ENCODE measurements at places on chromosomes 6 and 20.

- DNase-seq, result peak; percentile 78
Measured at GRCh38 chr6:138572167-138572875, 73.0 kb upstream of the NHSL1 start.

GRCh38 chr20:40977218-40977617 lies 51.4 kb upstream of the TOP1 start:
- DNase-seq, result no peak

- no peak for DNase-seq
Measured at GRCh38 chr6:316753-317038, 24.4 kb downstream of the DUSP22 start.

DNA sequence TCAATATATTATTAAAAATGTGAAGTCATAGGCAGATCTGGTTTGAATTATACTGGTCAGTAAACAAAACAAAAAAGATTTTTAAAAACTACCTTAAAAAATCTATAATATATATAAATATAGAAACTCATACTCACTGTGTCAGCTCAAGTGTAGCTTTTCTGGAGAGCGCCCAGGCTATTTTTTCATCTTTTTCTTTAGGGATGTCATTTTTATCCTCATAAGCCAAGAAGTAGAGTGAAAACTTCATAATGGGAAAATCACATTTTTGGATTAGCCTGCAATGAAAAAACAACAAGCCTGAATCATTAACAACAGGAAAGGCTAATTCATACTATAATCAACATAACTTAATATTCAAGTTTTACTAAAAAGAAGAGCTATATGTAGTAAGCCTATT lies 18.7 kb downstream of the GLO1 start:
- DNase-seq, result no peak

DNA sequence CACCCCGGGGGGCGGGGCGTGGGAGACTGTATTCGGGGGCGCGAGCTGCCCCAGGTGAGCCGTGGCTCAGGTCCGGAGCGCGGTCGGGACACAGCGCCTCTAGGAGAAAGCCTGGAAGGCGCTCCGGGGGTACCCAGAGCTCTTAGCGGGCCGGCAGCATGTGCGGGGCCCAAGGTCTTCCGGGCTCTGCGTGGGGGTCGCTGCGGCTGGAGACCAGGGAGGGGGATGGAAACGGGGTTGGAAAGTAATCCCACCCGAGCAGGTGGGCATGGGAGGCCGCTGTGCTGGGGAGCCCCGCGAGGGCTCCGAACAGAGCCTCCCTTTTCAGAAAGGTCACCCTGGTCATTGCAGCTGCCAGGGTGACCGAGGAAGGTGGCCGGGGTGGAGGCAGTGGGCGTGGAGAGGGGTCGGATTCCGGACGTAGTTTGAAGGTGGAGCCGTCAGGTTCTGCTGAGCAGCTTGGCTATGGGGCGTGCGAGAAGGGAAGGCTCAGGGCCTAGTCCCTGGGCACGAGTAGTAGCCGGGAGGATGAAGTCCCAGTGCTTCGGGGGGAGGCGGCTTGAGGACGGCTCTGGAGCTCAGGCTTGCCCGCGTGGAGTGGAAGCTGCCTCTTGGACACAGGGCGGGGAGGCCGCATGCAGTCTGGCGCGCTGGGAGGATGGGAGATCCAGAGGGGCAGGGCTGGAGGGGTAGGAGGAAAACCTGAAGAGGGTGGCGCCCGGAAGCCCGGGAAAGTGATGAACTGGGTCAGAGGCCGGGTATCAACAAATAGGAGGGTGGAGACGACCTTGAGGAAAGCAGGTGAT lies at the start of gene SIRT5:
Gene SIRT5, plus strand, starts transcription at position 31 of the 806 bp plus-strand sequence. CDS start 9,510 bp downstream, outside the sequence.
- DNase-seq, result peak; percentile 47

- no peak for DNase-seq
Measured at GRCh38 chr6:114049367-114049966, 78.5 kb upstream of the HDAC2 start.
